ENCODE measurements at places on chromosomes 4 and X. TPM values are rescaled to one million over a fixed set of nuclear protein-coding genes. Genes with fewer than 3 reads are reported as not detected.
A peak's percentile ranks its signal among the peaks of the same experiment; 100 is the strongest.

The NPY5R gene
- total RNA-seq, result 3.0 TPM

GRCh38 chr4:8422327-8422726 lies 18.2 kb downstream of the ACOX3 start:
- DNase-seq, result no peak

DNA sequence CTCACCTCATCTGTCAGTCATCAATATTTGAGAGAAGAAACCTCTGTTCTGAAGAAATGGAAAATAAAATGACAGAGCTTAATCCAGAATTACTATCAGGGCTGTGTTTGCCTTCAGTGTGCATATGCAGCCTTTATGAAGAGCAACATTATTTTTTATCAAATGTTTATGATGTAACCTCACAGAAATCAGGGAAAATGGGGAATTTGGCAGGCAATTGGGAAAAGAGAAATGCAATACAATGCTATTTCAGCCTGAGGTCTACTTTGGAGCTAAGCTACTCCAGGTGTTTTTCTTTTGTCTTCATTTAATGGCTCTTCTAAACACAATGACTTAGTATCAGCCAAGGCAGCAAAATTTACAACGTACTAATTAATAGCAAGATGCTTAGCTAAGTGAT lies 241.1 kb upstream of the TET2 start:
- DNase-seq, result no peak

The CAMK2D gene
- 71.8 TPM for total RNA-seq

GRCh38 chr4:155597933-155598451 lies 68.7 kb upstream of the GUCY1A1 start:
- no peak for DNase-seq

The ABCE1 gene
- 43.9 TPM for total RNA-seq

The WNK3 gene
- total RNA-seq, result 3.3 TPM

DNA sequence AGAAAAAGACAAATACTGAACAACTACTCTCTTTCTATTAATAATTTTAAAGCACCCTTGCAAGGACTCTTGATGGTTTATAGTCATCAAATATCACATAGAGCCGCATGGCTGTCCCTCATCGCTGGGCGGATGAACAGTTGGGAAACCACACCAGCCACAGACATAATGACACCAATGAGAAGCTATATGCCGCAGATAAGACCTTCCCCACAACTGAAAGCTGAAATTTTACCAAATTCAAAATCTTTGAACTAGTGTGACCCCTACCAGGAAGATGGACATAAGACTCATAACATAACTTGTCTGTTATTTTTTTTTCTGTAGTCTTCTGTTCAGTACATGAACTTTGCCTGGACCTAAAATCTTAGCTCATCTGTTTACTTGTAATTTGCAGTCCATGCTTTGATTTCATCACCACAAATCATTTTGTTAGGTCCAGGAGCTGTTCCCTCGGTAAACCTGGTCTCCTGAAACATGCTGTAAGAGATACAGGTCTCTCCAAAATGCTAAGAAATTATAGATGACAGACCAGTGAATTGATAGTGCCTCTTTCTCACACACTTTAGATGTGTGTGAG lies 157.3 kb upstream of the RAPGEF2 start:
- no peak for DNase-seq

GRCh38 chr4:9970399-9971011 lies 50.8 kb downstream of the SLC2A9 start:
- DNase-seq, result no peak

DNA sequence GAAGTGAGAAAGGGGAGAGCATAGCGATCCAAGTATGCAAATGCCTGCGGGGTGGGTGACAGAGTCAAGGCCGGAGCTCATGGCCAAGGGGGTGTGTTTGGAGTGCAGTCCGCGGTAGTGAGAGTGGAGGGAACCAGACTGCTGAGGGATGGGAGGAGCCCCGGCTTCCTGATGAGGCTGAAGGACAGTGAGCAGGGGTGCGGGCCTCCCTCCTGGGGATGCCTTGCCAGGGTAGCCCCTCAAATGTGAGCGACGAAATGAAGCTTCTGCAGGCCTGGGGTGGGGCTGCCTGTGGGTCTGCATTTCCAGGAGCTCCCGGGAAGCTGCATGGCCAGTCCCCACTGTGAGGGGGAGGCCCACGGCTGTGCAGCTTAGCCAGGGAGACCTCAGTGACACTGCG lies 45.0 kb downstream of the PSAPL1 start:
- peak; percentile 66 for DNase-seq

DNA sequence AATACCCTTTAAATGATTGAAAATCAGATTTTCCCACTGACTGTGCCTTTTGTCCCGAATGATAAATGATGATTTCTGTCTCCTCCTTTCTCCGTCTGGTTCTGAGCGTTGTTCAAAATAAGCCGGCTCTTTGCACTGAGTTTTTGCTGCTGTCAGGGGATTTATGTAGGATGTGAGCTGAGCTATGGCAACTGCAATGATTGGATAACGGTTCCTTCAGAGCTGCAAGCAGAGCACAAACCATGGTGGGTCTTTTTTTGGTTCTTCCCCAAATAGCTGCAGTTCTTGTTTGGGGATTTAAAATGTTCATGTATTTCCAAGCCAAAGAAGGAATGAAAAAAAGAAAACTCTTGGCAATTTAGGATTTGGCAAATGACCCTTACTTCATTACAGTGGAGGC lies 124.5 kb upstream of the CASK start:
- no peak for DNase-seq

DNA sequence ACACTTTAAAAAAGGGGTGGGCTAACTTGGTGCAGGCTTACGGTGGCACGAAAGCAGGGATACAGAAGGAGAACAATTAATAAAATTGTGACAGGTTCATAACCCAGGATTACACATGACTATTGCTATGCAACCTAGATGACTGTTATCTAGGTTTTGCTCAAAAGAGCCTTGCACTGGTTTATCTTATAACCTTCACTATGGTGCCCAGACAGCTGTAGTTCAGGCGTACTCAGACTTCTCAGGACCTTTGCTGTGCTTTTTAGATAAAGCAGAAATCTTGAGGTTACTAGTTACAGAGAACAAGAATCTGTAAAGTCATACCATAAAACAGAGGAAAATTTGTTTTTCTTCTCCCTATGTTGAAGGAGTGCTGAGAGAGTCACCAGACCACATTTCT lies 44.4 kb downstream of the UGT2A3 start:
- no peak for DNase-seq

The XKRX gene
- total RNA-seq, result 0.32 TPM

The KCNIP4 gene
- not detected for total RNA-seq

The GAGE12E gene
- total RNA-seq, result not detected

- DNase-seq, result no peak
These were observed 116.7 kb downstream of the UBE2K start for GRCh38 chr4:39814403-39815185.

The CHRNA9 gene
- not detected for total RNA-seq

The CFAP99 gene
- total RNA-seq, result not detected

The FGF16 gene
- total RNA-seq, result 4.6 TPM

GRCh38 chr4:52870225-52870624 lies 8.1 kb downstream of the RASL11B start:
- no peak for DNase-seq

The SLC10A4 gene
- total RNA-seq, result not detected

- peak; percentile 91 for DNase-seq
These were observed 95.6 kb downstream of the AFAP1 start for GRCh38 chr4:7843831-7844593.

The KIT gene
- 9.6 TPM for total RNA-seq

DNA sequence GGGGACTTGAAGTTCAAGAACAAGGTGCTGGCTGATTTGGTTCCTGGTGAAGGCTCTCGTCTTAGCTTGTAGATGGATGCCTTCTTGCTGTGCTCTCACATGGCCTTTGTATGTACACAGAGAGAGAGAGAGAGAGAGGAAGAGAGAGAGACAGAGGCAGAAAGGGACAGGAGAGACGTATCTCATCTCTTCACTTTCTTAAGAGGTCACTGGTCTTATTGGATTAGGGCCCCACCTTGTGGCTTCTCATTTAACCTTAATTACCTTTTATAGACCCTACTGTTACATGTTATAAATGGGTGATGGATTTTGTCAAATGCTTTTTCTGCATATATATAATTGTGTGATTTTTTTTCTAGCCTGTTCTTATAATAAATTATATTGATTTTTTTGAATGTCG lies 1444.2 kb downstream of the ADGRL3 start:
- DNase-seq, result no peak

DNA sequence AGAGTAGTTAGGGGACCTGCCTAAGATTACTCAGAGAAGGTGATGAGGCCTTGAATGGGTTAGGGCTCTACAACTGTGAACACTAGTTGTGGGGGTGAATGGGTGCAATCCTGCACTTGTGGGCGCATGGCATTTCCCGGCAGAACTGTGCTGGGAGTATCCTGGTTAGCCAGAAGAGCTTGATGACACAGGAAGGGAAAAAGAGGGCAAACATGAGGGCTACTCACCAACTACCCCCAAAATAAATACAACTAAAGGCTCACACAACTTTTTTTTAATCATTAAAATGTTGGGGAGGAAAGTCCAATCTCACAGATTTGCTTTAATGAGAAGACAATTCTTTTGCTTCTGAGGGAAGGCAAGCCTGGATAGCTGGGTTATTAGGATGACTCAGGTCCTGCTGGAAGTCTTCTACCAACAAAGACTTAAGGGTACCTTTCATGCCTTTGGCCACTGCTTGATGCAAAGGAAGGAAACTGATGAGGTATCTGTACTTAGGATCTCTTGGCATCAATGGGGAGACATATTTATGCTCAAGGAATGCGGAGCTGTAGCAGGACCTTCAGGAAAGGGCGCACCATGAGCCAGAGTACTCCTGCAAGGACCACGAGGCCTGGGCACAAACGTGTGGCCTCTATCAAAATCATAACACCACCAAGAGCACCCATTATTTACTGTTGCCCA lies 2.6 kb downstream of the PHKA2 start:
- no peak for DNase-seq

GRCh38 chr4:169283114-169283509 lies 12.4 kb upstream of the SH3RF1 start:
- DNase-seq, result no peak

The KCND1 gene
- 3.4 TPM for total RNA-seq

The BEX4 gene
- total RNA-seq, result 39.6 TPM

DNA sequence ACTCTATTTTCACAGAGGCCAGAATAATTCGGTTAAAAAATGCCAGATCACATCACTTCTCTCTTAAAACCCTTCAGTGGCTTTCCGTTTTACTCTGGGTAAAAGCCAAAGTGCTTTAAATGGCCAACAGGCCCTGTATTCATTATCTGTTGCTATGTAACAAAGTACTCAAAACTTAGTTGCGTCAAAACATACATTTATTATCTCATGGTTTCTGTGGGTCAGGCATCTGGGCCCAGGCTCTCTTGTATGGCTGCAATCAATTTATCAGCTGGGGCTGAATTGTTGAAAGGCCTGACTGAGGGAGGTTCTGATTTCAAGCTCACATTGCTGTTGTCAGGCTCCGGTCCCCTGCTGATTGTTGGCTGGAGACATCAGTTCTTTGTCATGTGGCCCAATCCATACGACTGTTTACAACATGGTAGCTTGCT lies 72.7 kb upstream of the H2AZ1 start:
- no peak for DNase-seq

- no peak for DNase-seq
These were observed 63.5 kb upstream of the TENM3 start for GRCh38 chr4:182179751-182180150.

The FDCSP gene
- total RNA-seq, result not detected

DNA sequence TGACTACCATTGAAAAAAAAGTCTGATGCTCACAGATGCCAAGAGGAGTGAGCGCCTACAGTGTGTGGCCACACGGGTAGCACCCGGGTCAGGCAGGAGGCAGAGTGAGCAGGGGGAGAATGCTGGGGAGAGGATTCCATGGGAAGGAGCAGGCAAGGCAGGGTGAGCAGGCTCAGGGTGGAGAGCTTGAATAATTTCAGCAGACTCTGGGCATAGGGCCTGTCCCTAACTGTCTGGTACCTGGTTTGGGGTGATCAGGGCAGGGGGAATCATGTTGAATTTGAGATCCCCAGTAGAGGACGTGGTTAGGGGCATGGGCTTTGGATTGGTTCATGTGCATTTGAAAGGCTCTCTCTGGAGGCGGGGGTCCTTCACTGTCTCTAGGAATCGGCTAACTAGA lies 51.2 kb upstream of the TLR3 start:
- DNase-seq, result no peak

DNA sequence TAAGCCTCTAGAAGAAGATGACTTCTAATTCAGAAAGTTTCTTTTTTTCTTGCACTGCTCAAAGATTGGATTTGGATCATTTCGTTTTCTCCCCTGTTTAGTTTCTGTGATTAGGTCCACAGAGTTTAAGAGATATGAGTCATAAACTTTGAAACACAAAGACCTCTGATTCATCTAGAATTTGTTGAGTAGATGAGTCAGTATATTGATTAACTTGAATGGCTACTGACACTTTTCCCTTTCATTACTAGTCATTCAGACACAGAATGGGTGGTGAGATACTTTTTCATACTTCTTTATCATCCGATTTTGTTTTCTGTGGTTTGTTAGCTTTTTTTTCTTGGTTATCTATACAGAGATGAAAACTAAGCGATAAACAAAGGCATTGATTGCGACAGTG lies 34.1 kb upstream of the AFF2 start:
- DNase-seq, result no peak

DNA sequence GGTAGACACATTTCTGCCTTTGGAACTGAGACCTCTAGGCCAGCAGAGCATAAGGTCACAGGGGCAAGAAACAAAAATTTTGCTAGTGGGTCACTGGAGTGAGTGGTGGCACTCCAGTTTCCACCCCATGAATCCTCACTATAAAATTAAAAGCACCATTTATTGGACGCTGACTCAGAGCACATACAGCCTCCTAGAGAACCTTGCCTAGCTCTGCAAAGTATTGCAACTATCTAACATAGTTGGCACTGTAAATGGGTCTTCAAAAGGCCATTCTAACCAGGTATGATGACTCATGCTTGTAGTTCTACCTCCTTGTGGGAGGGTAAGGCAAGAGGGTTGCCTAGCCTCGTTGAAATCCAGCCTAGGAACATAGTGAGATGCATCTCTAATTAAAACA lies 25.1 kb downstream of the RRAGB start:
- DNase-seq, result no peak

- DNase-seq, result no peak
These were observed 24.9 kb upstream of the CXXC4 start for GRCh38 chr4:104519588-104519987.

The TBC1D8B gene
- total RNA-seq, result 12.8 TPM
